ENCODE measurements at places on chromosomes 4 and X.

GRCh38 chrX:87402256-87402655 is 115.3 kb upstream of the KLHL4 start:
- DNase-seq, result no peak

DNA sequence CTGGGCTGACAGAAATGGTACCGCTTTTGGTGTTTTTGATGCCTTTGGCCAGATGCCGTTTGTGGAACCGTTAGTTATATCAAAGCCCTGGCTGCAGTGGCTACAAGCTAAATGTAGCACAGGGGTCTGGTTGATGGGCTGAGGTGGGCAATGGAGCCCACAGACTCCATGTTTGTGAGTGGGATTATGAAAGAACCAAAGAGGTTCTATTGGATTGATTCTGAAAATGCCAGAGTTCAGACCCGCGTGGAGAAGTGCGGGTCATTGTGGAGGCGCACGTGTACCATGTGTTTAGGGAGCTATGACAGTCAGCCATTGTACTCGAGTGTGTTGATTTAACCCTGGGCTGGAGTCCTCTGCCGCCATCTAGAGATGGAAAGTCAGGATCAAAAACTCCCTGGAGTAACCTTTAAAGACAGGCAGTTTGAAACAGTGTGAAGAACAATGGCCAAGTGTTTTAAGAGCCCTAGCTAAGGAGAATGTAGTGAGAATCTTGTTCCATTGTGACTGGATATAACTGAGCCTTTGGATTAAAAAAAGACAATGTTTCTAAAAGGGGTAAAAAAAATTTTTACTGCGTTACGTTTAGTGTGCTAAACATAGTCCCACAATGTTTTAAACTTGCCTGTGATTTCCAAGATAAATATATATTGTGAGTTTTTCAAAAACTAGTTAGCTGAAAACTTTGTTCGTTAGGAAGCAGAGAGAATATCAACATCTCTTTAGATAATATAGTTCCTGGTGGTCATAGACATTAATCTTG is 12.7 kb downstream of the ART3 start:
- no peak for DNase-seq

- no peak for DNase-seq
Measured at GRCh38 chrX:69143530-69143929, 21.7 kb downstream of the PJA1 start.

GRCh38 chr4:119028296-119028695 is 107.3 kb upstream of the MYOZ2 start:
- DNase-seq, result no peak

DNA sequence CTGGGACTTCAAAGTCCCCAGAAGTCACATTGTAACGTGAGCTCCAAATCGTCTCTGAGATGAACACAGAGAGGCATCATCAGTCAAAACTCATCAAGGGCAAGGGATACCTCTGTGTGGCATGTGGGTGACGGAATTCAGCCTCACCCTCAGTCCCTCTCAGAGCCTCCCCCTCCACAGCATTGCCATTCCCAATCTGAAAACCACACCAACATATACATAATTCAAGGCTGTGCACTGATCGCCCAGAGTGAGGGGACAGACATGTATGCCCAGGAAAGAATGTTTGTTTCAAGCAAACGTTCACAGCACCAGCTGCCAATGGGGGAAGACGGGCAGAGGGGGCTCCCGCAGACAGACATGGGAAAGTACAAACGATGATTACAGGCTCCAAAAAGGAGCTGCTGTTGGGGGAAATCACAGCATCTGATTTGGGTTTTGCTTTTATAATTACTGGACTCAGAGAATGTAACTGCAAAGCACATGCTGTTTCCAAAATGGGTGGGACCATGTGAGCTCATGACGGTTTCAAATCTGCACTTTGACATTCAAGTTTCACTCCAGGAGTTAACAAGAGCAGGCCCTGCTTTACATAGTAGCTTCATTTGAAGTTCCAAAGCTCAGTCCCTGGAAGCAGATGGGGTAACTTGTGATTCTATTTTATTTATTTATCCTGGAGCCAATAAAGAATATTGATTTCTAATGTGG is 88.3 kb downstream of the CLCN4 start:
- DNase-seq, result no peak

DNA sequence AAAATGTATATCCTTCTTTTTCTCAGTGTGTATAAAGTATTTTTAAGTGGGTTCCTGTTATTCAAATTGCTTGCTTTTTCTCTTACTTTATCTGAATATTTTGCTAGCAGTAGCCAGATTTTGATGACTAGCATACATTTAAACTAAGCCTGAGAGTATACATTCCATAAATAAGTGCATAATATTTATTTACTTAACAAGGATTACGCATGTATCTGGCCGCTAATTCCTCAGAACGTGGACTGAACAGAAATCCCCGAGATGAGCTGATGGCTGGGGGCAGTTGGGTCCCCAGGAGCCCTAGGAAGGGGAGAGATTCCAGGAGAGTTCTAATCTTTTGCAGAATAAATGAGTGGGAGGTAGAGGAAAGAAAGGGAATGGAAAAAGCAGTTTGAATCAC is 91.0 kb downstream of the PHOX2B start:
- DNase-seq, result no peak

- no peak for DNase-seq
Measured at GRCh38 chrX:37746951-37747350, 32.9 kb upstream of the CYBB start.

GRCh38 chrX:153592091-153592833 is 6.7 kb downstream of the CCNQ start:
- no peak for DNase-seq
